IMR-90 (cell line): ENCODE measurements at places on chromosomes 2 and 18. TPM values are rescaled to one million over a fixed set of nuclear protein-coding genes. Genes with fewer than 3 reads are reported as not detected.

Gene ALPP
- not detected in 2 replicates for total RNA-seq

DNA sequence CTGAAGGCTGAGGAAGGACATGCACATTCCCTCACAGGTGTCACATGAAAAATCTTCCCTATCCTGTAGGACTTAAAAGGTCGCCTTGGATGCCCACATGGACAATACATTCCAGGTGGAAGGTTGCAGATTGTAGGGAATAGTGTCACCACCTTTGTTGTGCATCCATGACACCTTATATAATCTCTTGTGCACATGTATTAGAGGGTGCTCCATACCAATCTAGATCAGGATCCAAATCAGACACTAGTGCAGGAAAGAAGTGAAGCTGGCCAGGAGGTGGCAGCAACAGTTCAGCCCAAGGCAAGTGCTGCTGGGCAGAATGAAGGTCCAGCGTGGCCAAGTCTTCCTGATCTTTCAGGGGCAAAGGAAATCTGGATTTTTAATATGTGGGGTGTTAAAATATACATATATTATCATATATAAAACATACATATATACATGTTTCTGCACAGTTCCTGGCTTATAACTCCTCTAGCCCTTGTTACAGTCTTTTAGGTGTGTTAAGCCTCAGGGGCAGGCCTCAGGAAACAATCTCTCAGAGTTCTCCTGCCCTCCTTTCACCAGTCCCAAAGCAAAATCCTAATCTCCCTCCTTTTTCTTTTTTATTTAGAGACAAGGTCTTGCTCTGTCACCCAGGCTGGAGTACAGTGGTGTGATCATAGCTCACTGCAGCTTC, 16.6 kb downstream of the NIF3L1 start:
- DNase-seq = peak; percentile 74

GRCh38 chr2:195768431-195768830, 111.4 kb downstream of the SLC39A10 start:
- peak; percentile 52 for DNase-seq

DNA sequence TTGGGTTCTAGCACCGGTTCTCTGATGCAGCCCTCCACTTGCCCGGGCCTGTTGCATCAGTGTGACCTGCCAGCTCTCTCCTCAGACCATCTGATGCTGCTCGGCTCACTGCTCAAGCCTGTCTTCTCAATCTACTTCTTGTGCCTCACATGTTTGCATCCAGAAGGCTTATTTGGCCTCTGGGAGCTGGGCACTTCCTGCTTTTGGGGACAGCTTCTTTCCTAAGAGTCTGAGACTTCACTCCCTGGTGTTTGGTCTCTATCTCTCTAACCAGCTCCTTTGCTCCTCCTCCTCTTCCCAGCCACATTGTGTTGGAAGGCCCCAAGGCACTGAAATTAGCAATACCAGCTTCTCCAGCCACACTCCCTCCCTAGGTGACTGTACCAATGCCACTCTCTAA, 212.8 kb downstream of the CDCA7 start:
- no peak for DNase-seq

Gene EGR4
- not detected in 2 replicates for total RNA-seq

GRCh38 chr2:47069628-47070154, 85.4 kb downstream of the STPG4 start:
- peak; percentile 65 for DNase-seq
